ENCODE measurements at places on chromosomes 3 and 15.

DNA sequence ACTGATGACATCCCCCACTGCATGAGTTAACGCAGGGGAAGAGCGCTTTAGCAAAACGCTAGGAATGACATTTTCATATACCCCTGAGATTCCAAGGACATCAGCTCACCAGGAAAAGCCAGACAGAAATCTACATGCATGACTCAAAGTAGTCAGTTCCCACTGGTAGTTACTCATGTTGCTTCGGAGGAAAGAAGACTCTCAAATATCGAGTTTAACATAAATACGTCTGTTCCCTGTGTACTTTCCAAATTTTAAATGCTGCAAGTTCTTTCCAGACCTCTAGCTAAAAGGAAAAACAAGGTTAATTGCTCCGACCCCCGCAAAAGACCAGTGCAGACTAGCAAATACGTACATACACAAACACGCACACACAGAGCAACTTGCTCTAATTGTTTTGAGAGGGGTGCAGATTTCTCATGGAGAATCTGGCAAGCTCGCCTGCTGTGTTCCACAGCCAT is 115.4 kb upstream of the PRICKLE2 start:
- DNase-seq = no peak

GRCh38 chr3:7779331-7779730 is 722.3 kb upstream of the LMCD1 start:
- no peak for DNase-seq

DNA sequence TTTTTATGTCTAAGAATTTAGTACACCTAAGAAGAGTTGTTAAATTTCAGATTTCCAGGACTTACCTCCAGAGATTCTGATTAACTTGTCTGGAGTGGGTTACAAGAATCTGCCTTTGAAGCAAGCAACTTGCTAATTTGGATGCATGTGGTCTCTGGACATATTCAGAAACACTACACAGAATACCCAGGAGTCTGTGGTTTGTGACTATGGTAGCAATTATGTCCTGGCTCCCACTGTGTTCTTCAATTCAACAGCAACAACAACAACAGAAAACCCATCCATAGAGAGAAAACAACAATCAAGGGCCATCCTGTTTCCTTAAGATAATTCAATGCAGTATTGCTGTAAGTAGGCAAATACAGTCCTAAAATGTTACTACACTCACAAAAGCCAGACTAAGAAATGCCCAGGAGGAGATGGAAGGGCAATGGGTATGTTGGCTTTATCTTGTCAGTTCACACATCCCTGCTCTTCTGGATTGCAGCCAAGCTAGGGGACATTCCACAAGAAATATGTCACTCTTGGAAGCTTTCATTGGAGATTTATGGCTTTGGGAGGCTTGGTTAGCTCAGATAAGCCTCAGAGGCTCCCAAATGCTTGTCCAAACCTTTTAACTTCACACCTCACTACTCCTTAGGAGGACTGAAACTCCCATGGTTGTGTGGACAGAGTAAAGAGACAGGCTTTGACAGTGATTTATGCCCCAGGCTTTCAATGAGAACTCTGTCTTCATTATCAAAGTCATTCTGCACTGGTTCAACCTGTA is 99.4 kb upstream of the MRPL3 start:
- DNase-seq = peak; percentile 14

DNA sequence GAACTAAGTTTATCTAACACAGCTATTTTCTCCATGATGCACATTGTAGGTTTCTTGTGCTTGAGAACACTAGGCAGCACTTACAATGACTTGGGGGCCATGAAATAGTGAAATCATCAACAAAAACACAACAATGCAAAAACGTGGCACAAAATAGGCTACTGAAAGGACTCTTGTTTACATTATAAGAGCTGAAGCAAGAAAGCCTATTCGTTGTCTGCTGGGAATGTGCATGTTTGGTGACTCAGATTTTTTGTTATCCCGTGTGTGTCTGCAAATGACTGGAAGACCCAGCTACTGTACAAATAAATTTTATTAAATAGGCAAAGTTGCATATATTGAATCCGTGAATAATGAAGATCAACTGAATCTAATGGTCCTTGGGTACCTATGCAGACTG is 85.0 kb downstream of the TCF12 start:
- no peak for DNase-seq

DNA sequence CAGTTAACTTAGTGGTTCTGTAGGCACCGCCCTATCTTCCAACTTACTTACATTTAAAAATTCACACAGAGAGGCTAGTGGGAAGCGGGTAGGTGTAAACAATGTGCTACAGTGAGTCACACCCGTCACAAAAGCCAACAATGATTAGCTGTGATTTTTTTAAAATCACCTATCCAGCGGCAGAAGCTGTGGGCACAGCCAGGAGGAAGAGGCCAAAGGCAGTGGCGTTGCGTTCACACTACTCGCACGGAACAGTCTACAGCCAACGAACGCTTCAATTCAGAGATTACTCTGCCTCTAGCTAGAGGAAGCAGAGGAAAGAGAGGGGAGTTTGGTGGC is 2.5 kb upstream of the NLGN1 start:
- DNase-seq = no peak

GRCh38 chr3:34073111-34073510 is 274.7 kb downstream of the PDCD6IP start:
- no peak for DNase-seq

DNA sequence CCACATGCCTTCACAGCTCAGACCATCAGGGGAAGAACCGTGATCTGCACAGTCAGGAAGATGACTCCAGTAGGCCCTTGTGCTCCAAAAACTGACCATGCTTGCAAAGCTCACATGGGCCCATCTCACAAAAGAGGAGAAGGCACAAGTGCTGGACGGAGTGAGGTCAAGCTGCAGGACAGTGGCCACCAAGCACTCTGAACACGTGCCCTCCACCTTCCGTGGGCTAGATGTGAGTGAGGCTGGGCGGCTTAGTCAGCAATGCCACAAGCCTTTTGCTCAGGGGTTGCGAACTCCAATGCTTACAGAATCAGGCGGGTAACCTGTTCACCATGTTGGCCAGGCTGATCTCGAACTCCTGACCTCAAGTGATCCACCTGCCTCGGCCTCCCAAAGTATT is 70.9 kb downstream of the SCN5A start:
- DNase-seq = no peak

- DNase-seq = no peak
Measured at GRCh38 chr3:149203758-149204157, 17.9 kb downstream of the CP start.

DNA sequence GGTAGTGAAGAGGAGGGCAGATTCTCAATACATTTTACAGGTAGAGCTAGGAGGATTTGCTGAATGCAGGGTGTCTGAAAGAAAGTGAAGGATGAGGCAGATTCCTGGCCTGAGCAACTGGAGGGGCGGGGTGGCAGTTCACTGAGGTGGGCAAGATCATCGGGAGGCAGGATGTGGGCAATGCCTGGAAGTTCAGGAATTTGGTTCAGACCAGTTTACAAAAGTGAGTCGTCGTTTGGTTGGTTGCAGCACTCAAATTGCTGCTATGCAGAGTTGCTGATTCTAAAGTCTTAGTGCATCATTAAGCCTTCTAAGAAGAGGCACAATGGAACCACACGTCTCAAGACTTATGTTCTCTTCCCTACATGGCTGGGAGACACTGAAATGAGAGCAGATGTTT is 134.0 kb downstream of the MFSD1 start:
- no peak for DNase-seq

- no peak for DNase-seq
Measured at GRCh38 chr3:62718515-62719320, 156.5 kb downstream of the CADPS start.

DNA sequence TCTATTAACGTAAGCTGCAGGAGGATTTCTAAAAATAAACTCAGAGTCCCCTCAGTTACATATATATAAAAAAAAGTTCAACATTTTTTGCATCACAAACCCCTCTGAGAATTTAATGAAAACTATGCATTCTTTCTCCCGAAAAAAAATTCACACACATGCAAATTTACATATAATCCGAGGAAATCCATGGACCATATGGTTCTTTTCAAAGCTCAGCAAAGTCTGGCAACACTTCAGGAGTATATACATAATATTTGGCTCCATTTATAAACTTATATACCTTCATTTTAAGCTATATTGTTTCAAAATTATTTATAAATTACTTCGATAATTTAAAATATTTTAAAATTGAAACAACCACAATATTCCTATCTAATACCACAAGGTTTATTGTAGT is 140.7 kb upstream of the PLXND1 start:
- no peak for DNase-seq

GRCh38 chr3:170751083-170751898 is 118.7 kb downstream of the RPL22L1 start:
- no peak for DNase-seq

- DNase-seq = peak; percentile 54
Measured at GRCh38 chr3:170425491-170426239, 7.0 kb downstream of the CLDN11 start.

- DNase-seq = no peak
Measured at GRCh38 chr3:120780977-120781376, 38.4 kb downstream of the GTF2E1 start.

GRCh38 chr3:169764312-169764881 is 463 bp downstream of the TERC start:
- no peak for DNase-seq

GRCh38 chr3:148175214-148175613 is 522.5 kb upstream of the AGTR1 start:
- DNase-seq = no peak

GRCh38 chr3:116139641-116140040 is 305.6 kb downstream of the LSAMP start:
- no peak for DNase-seq
